ENCODE measurements at places on chromosomes 1 and 21. TPM values are rescaled to one million over a fixed set of nuclear protein-coding genes. Genes with fewer than 3 reads are reported as not detected.

Gene TFF2
- not detected for total RNA-seq

Gene FOXJ3
- 31.7 TPM for total RNA-seq

Gene FCRLB
- 0.51 TPM for total RNA-seq

Gene TESK2
- total RNA-seq, result 1.5 TPM

Gene TPM3
- total RNA-seq, result 546 TPM

Data from H4 (cell line).